Posterior cingulate gyrus (tissue), 11 donors: ENCODE measurements at places on chromosomes 7 and 10.
A peak's percentile ranks its signal among the peaks of the same experiment; 100 is the strongest.

- DNase-seq: no peak
These were observed 48.3 kb downstream of the ABLIM1 start for GRCh38 chr10:114609518-114610426.

GRCh38 chr7:90958647-90959046 is 305.6 kb upstream of the FZD1 start:
- DNase-seq: no peak

DNA sequence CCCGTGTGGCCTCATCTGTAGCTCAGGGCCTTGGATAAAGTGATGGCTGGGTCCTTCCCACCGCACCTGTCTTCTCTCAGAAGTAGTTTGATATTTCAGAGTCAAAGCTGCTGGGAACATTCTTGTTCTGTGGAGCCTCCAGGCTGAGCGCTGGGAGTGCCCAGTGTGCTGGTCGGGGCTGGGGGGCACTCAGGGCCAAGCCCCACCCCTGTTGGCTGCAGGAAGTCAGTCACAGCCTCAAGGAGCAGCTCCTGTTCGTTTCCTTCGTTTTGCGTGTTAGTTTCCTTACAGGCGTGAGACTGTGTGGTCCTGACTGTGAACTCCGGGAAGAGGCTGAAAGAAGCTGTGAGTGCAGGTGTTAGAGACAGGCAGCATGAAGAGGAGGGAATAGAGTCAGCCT is 33.2 kb downstream of the POR start:
- DNase-seq: no peak

- DNase-seq: no peak
These were observed 385.3 kb upstream of the ADARB2 start for GRCh38 chr10:2122431-2123124.

DNA sequence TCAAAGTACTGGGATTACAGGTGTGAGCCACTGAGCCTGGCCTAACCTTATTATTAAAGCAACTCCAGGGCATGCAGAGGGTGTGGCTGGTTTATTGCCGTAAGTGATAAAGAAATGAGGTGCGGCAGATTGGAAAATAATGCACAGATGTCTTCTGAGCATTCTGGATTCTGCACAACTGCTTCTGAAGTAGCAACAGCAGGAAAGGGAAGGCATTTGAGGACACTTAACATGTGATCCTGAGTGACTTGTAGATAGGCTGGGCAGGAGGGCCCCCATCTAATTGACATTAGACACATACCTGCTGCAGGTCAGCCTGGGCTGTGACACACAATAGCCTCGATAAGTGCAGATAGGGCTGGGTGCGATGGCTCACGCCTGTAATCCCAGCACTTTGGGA is 5.6 kb downstream of the RHBDD2 start:
- no peak for DNase-seq

- DNase-seq: no peak
These were observed 232.0 kb downstream of the SDK1 start for GRCh38 chr7:3533040-3533439.

DNA sequence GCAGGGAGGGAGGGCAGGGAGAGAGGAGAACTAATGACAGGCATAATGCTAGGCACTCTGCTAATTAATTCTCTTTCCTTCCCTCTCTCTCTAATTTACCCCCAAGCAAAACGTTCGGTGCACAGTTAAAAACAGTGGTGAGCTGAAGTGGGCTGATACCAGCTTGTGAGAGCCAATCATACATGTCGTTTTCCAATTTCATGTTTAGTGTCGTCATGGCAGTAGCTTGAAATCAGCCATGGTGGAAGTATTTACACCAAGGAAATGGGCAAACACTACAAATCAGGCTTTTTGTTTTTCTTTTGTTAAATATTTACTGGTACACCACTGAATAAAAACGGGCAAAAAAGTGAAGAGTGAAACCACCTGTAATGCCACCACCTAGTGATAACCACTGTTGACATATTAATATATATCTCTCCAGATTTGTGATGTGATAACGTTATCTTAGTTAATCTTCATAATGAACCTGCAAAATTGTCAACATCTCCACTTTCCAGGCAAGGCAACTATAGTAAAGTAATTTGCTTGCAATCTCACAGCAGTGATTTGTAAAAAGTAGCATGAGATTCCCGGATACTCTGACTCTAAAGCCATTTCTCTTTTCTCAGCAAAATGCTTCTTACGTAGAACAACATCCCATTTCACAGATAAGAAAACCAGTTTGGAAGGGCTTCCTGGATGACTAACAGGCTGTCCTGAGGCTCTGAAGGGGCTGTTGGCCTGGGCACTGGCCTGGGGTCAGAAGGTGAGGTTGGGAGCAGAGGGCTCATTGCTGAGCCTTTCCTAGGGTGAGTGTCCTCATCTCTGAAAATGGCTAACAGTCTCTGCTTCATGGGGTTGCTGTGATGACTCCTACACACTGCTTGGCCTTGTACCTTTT is 83.7 kb downstream of the ATXN7L1 start:
- no peak for DNase-seq

DNA sequence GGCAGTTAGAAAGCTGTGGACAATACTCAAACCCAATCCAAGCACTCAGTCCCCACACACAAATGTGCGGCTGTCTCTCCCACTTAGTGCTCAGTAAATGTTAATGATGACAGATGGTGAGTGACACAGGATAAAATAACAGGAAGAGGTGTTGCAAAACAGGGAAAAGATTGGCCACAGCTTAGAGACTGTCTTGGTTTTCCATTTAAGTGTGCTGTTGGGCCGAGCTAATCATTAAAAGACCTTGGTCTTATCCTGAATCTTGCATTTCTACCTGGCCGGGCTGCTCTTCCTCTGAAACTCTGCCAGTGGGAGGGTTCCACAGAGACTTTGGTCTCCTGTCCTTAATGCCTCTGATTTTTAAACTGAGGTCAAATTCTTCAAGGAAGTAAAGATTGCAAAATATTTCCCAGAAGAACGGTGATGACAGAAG is 113.1 kb upstream of the RNF32 start:
- DNase-seq: no peak

GRCh38 chr10:114027041-114027394 is 16.6 kb upstream of the ADRB1 start:
- DNase-seq: no peak

DNA sequence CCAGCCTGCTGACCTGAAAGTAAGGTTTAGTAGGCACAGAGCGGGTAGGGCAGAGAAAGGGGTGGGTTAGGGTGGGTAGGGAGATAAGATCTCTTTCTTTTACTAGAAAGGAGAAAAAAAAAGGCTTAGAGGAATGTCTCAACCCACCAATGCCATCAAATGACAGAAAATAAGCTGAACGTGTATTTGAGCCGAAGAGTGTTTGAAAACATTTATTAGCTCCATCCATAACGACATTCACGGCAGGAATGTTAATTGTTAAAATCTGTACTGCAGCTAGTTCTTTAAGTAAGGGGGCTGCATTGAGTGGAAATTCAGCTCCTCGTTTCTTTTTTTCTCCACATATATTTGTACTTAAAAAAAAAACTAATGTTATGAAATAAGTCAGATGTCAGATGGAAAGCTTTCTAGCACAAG is 63.7 kb upstream of the ARID5B start:
- DNase-seq: no peak

DNA sequence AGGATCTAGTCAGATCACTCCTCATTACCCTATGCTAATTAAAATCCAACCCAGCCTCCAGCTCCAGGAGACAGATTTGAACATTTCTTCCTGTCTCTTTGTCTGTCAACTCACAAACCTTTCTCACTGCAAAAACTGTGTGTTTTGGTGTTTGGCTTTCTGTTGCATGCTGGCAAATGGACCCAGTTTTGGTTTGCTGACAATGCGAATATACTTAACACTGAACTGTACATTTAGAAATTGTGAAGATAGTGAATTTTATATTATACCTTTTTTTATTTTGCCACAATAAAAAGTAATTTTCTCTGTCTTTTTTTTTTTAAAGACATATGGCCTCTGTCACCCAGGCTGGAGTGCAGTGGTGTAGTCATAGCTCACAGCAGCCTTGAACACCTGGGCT is 18.3 kb upstream of the TNPO3 start:
- DNase-seq: no peak

GRCh38 chr10:3107426-3107961 is 40.1 kb downstream of the PFKP start:
- peak; percentile 80 for DNase-seq

- no peak for DNase-seq
These were observed 41.6 kb upstream of the PTPRZ1 start for GRCh38 chr7:121831351-121831750.

GRCh38 chr7:137962875-137963507 is 38.9 kb downstream of the CREB3L2 start:
- DNase-seq: no peak

- no peak for DNase-seq
These were observed 364.1 kb downstream of the TNS3 start for GRCh38 chr7:47217570-47218360.

DNA sequence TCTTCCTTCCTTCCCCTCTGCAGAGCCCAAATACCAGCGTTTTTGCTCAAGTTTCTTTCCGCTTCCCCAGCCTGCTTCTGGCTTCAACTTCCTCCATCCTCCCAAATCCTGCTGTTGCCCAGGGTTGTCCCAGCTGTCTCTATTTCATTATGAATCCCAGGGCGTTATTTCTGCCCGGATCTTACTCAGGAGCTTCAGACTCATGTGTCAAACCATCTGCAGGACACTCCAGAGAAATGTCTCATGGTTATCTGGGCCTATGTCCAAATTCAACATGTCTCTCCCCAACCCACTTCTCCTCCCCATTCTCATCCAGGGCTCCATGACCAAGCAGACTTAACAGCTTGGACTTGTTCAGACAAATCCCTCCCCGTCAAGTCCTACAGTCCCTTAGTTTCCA is 15.6 kb downstream of the ARHGAP22 start:
- no peak for DNase-seq

DNA sequence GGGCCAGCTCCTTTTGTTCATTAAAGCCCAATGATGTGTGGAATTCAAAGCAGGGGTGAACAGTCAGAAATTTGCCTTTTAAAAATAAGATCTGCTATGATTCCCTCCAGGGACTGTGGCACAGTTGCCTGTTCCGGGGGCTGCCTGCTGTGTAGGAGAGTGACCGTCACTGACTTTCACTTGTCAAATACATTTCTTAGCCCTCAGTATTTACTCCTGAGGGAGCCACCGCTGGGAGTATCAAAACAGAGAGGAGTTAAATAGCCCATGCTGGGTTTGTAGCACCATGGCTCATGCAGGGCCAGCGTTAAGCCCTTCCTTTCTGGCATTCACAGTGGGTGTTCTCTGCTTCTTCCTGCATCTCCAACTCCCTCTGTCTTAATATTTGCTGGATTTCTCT is 897.8 kb downstream of the SORCS3 start:
- DNase-seq: no peak

- no peak for DNase-seq
These were observed 244.6 kb upstream of the GRB10 start for GRCh38 chr7:51027106-51027934.

- no peak for DNase-seq
These were observed 46.7 kb upstream of the ANTXRL start for GRCh38 chr10:46239993-46240683.

- no peak for DNase-seq
These were observed 33.0 kb downstream of the WIPF3 start for GRCh38 chr7:29839302-29839701.

GRCh38 chr7:86926732-86927131 is 132.7 kb downstream of the ELAPOR2 start:
- DNase-seq: no peak

- no peak for DNase-seq
These were observed 23.6 kb upstream of the CD36 start for GRCh38 chr7:80614851-80615271.

DNA sequence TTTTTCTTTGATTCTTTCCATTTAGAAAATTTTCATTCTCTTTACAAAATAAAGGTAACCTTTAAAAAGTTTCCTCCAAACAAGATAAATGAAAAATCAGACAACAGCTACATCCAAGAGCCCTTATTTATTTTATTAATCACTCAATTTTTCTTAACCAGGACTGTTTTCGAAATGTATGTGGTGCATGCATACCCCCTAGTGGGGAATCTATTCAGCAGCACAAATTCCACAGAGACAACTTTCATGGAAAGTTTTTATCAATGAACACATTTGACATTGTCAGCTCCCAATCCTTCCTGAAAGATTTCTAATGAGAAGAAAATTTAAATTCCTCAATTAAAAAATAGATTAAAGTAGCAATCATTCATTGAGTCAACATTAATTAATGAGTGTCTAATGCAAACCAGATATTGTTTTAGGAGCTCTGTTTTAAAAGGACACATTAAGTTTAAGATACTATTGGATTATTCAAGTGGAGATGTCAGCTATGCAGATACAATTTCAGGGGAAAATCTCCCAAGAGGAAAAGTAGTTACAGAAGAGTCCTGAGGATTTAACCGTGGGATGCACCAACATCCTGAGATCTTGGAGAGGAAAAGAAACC is 5.2 kb upstream of the HTR7 start:
- DNase-seq: no peak

DNA sequence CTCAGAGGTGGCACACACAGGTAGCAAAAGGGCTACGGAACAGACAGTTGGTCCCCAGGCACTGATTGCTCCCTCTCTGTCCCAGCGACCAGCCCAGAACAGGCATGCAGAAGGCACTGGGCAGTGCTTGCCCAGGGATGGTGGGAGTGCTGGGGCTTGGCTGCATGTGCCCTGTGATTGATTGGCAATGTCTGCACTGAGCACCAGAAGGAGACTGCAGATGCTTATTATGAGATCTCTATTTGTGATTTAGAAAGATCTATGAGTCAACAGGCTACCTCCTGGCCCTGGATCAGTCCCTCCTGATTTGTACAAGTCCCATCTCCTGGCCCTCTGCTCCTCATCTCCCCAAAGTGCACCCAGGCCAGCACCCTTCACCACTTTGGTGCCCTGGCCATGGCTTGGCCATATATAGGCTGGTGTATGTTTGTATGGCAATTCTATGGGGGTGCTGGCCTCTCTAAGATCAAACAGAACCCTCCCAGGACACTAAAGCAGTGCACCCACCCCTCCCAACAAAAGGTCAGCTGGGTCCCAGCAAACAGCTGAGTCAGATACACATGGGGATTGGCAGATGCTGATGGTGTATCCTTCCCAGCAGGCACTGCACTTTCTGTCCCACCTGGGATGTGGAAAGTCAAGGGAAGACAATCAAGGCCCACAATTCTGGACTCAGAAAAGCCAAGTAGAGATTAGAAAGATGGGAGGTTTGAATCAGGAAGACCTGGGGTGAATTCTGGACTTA is 30.9 kb downstream of the CAMK2B start:
- DNase-seq: no peak

GRCh38 chr7:24910551-24911212 is 69.3 kb downstream of the OSBPL3 start:
- DNase-seq: no peak

DNA sequence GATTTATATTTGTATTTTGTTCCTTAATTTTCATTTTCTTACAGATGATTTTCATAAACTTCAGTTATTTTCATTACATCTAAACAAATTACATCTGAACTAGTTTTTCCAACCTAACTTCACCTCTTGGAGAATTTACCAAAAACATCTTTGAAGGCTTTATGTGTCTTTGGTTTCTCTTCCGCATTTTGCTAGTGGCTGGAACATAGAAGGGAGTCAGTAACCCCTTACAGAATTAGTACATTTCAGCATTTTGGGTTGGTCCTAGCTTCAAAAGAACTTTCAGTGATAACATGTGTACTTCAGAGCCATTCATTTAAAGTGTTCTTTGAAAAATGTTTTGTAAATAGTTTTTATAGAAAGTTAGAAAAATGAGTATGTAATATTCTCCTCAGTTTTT is 169.8 kb upstream of the MTPN start:
- DNase-seq: no peak
